Effector CD8-positive, alpha-beta T cell (primary cell): ENCODE measurements at places on chromosomes 5 and 9.

- DNase-seq, result no peak
Measured at GRCh38 chr9:110015759-110016158, 192.2 kb downstream of the C9orf152 start.

DNA sequence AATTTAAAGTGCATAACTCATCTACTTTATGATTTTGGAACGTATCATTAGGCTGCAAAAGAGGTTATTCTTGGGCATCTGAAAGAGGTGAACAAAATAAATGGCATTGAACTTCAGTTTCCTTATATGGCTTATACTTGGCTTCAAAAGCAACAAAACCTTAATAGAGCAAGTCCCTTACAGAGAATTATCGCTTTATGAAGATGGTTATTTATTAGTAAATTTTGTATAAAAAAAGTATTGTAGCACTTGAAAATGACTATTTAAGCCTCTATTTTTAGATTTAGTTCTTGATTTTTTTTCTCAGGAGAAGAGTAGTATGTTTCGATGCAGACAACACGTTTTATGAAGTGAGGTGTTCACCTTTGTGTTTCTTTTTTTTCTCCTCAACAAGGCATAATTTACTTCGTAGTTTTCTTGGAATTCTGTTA, 2.0 kb downstream of the ERBIN start:
- no peak for DNase-seq

DNA sequence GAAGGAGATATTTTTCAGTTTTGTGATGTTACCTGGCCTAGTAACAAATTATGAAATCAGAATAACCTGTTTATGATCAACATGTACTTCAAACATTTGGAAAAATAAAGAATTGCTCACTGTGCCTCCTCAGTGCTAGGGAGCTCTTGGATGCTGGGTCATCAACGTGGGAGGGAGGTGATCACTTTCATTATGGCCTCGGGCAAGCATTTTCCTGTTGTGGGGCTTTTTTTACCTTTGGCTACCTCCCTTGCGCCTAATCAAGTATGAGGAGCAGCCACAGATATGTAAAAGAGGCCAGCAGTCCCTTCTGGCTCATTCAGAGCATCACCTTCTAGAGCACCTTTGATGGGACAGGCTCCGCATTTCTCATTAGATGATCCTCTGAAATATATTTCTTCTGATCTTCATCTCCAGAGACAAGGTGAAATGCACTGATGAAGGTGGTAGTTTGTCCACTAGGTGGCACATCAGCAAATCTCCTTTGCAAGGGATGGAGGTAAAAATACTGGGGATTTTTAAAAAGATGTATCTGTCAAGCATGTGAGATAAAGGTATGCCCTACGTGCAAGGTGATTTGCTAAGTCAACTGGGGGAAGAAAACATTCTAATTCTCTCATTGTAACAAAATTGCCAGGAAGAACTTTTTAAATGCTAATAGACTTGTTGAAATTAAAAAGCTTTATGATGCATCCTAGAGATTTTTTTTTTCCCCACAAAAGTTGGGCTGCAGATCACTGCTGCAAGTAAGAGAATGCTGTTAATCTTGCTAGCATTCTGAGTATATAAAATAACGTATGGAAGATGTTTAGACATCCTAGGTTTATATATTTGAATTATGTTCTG, 218.2 kb downstream of the MAST4 start:
- no peak for DNase-seq

DNA sequence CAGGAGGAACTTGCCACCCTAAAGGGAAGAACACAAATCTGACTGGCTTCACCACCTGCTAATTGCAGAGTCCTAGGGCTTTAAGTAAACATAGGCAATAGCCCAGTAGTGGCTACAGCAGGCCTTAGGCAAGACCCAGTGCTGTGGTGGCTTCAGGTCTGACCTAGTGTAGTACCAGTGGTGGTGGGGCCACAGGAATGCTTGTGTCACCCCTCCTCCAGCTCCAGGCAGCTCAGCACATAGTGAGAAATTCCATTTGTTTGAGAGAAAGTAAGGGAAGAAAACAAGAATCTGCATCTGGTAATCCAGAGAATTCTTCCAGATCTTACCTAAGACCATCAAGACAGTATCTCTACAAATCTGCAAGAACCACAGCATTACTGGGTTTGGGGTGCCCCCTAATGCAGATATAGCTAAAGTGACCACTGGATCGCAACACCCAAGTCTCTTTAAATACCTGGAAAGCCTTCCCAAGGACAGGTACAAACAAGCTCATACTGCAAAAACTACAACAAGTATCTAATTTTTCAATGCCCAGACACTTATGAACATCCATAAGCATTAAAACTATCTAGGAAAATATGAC, 102.6 kb upstream of the TRPM3 start:
- DNase-seq, result no peak

- no peak for DNase-seq
Measured at GRCh38 chr9:86821006-86821845, 126.1 kb downstream of the GAS1 start.
